ENCODE measurements at places on chromosomes 12 and 14.
A peak's percentile ranks its signal among the peaks of the same experiment; 100 is the strongest.

DNA sequence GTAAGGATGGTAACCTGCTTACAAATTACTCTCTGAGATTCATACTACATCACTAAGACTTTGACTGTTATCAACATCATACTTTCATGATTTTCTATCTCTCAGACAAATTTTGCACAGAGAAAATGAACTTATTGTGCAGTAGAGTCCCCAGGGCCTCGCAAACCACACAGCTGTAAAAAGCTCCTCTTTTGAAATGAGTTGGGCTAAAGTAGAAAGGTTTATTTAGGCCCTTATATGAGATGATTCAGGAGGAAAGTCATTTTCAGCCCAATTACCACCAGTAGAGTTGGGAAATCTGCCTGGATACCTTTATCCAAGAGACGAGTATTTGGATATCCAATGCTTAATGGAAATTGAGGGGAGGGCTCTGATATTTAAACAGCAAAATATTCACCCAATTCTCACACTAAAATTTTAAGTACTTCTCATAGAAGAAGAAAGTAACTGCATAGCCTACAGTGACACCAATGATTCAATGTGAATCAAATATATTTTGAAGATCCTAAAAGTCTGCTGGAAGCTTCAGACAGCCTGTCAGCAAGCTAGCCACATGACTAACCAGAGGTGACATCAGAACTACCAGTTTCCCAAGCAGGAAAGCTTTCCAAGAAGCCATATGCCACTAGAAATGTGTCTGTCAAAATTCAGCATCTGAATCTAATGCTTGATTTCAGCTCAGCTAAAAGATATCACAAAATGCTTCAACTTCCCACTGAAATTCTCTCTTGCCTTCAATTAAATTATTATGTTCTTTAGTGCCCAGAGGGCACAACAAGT lies 190.1 kb upstream of the SYT1 start:
- DNase-seq = no peak

DNA sequence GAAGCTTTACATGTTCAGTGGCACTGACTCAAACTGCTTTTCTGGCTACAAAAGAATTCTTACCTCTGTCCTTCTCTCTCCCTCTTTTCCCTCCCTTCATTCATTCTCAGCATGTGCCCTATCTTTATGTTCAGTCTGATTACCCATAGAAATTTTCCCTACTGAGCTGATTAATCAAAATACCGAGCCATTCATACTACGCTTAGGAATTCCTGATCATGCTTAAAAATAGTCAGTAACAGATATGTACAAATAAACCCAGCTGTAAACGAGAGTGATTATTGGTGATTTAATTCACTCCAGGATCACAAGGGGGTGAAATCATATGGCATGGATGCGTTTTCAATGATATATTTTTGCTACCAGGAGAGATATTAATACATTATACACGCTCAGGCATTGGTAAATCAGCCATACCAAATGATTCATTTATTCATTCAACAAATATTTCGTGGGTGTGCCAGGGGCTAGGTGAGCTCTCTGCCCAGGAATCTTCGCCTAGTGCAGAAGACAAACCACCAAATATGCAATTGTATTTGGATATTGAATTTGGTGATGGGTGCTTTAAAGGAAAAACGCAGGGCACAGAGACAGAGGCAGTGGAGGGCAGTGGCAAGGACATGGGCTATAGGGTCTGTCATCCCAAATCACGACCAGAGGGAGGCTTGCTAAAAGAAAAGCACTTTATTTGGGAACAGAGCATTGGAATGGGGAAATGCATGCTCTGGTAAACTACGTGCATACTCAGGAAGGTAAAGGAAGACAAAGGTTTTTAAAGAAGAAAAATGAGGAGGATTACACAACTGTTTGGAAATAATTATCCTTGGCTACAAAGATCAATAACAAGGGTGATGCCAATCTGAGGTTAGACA lies 13.9 kb upstream of the VRK1 start:
- no peak for DNase-seq

DNA sequence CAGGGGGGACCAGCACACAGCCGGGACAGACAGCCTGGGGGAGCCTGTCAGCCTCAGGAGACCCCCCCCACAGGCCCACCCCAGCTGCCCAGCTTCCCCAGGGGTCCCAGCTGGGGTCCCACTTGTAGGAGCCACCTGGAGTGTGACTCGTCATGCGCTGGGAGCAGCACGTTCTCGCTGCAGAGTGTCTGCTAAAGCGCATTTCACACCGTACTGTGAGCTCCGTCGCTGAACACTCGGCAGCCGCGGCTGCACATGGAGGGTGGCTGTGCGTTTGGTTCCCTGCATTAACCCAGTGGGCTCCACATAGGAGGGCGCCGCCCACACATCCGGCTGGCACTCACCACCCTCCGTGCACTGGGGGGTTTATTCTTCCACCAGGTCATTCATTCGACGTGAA lies 56.7 kb downstream of the FBRSL1 start:
- DNase-seq = no peak

- DNase-seq = peak; percentile 34
These were observed 175.3 kb downstream of the TMEM121 start for GRCh38 chr14:105701456-105702274.

DNA sequence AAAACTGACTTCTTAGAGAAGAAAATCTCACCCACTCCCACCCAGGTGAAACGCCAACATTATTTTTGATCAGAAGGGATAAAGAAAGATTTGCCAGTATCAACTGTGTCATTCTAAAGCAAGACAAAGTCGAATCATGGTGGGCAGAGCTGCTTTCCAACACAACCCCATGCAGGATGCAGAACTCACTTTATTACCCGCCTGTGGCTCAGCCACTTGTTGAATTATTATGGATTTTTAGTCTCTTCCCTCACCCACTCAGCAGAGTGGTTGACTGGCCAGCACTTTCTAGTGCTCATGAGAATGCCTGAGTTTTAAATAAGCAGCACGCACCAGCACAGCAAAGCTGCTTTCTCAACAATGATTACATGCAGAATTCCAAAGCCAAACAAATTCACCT lies 32.1 kb downstream of the CRACR2A start:
- DNase-seq = no peak

- no peak for DNase-seq
These were observed 181.5 kb upstream of the PRKD1 start for GRCh38 chr14:30108975-30109700.

GRCh38 chr12:108447168-108447832 lies 67.8 kb upstream of the FICD start:
- DNase-seq = no peak

DNA sequence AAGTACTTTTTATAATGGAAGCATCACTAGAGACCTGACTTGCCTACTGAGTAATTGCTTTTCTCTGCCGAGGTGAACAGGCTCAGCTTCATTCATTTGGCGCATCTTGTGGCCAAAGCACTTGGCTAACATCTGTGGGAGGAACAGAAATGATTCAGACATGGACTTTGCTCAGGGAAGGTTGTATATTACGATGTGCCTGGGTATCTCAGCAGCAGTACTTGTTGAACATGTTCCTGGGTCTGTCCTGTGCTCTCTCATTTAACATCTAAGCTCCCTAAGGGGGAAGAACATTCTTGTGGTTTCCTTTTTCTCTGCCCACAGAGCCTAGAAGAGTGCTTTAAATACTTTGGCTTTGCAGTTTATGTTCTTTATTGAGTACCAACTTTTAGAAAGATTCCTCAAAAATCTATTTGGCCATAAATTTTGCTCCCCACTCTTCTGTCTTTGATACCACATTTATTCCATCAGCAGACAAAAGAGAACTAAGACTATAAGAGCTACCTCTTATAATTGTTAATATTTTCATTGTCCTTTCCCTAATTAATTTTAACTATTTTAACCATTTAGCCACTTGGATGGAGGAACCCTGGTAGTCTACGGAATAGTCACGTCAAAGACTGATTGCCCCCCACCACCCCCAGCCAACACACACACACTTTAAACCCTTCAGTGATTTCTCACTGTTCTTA lies 101.2 kb upstream of the EGLN3 start:
- DNase-seq = no peak

GRCh38 chr12:45890276-45890675 lies 100.1 kb downstream of the SCAF11 start:
- DNase-seq = no peak

GRCh38 chr12:39426636-39427240 lies 16.2 kb downstream of the KIF21A start:
- DNase-seq = no peak

DNA sequence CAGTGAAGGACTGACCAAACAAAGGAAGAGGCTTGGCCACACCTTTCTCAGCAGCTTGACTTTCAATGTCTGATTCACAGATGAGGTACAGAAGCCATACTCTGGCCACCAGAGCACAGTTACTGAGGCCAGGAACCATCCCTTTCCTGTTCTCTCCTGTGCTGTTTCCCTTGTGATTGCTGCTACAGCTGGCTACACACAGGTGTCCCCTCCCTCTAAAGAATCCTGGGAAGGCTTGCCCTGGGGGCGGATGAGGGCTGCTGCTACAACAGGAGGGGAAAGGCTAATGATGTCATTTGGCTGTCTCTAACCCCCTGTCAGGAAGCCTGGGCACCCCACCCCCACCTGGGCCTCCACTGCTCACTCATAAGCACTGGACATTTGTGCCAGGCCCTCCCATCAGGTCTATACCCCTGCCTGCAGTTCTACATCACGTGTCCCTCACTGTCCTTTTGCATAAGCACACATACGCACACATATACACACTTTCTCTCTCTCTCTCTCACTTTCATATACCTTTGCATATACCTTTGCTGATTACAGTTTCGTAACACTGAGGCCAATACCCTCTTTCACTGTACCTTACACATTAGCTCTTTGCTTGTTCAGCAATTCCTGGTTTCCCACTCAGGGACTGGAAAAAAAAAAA lies 41.4 kb downstream of the PRPF40B start:
- no peak for DNase-seq

DNA sequence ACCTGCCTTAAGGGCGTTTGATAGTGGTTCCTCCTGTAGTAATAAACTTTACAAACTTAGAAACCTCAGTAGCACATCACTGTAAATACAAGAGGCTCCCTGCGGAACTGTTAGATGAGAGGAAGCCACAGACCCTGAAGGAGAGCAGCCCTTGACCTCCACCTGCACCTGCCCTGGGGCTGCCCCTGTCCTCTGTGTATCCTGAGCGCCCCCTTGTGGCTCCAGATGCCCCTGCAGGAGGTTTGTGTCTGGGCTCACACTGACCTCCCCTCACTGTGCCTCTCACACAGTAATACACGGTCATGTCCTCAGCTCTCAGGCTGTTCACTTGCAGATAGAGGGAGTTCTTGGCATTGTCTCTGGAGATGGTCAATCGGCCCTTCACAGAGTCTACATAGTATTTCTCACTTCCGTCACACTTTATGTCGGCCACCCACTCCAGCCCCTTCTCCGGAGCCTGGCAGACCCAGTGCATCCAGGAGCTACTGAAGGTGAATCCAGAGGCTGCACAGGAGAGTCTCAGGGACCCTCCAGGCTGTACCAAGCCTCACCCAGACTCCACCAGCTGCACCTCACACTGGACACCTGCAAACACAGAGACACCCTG lies 1059.8 kb downstream of the TMEM121 start:
- no peak for DNase-seq

GRCh38 chr12:3748620-3749019 lies 4.3 kb downstream of the CRACR2A start:
- no peak for DNase-seq

DNA sequence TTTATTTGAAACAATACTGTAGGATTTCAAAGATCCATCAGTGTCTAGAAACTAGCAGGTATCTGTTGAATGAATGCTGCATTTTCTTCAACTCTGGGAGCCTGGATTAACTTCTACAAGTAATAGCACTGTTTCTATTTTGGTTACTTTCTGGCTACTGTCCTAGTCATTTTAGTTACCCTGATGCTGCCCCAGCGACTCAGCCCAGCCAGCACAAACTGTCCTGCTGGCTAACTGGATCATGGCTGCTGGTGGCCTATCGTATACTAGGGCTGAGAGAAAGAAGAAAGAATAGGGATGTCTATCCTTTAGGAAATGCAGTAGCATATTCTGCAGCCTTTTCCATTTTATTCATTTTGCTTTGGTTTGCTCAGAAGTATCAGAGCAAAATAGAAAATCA lies 53.9 kb downstream of the NTN4 start:
- DNase-seq = no peak

DNA sequence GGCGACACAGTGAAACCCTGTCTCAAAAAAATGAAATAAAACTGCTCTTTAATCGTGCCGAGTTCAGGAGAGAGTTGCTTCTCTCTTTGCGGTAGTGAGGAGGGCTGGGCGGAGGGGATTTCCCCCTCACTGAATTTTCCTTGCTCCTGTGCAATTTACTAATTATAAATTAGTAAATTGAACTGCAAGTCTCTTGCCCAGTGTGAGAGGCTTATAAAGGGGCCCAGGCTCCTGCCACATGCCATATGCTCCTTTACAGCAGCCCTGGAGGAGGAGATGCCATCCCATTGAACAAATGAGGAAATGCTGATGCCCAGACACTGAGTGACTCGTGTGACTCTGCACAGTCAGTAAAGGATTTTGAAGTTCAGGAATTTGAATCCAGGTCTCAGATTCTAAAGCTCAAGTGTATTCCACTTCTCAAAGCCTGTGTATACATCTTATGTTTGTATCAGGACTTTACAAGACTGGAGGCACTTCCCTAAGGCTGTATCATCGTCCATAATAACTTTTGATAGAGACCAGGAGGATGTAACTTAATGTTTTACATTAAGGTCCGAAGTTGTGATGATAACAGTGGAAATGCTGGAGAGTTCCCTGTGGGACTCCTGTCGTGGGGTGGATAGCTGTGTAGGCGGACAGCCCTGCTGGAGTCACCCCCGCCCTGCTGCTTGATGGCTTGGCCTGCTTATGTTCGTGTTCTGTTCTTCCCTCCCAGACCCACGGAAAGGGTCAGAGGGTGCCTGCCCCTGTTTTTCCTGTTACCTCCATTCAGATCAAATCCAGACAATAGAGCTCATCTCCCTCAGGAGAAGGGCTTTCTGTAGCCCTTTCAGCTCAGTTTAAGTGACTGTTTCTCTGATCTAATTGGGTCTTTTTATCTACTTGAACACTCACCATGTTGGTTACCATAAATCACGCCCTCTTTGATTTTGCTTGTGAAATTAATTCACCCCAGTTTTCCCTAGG lies 13.9 kb downstream of the PELI2 start:
- no peak for DNase-seq

DNA sequence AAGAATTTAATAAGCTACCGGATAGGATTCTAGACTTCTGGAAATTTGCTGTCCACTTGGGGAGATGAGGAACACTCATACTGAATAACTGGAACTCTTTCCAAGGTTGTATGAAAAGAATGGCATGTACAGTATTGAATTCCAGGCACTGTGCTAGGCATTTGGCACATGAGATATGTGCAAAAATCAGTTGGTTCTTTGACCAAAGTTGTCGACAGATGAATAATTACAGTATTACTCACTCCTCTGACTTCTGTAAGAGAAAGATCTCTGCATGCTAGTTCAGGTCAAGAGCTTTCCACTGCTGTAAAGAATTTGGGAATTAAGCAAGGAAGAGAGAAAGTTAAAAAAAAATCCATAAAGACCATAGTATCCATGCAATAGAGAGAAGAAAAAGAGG lies 764.7 kb downstream of the BCL11B start:
- no peak for DNase-seq

GRCh38 chr12:7150841-7151240 lies 20.7 kb downstream of the CLSTN3 start:
- no peak for DNase-seq

GRCh38 chr14:65566820-65567522 lies 154.4 kb downstream of the FUT8 start:
- DNase-seq = no peak

- DNase-seq = no peak
These were observed 450.0 kb downstream of the FOXG1 start for GRCh38 chr14:29216268-29217232.

- no peak for DNase-seq
These were observed 152.5 kb downstream of the PTPRO start for GRCh38 chr12:15474766-15475165.

GRCh38 chr12:133105620-133106019 lies 24.5 kb downstream of the ZNF891 start:
- no peak for DNase-seq

GRCh38 chr12:33988913-33989312 lies 33.4 kb upstream of the ALG10 start:
- DNase-seq = no peak
